ENCODE measurements at places on chromosomes 7 and 10.

GRCh38 chr7:14381306-14381705, 391.8 kb upstream of the ETV1 start:
- DNase-seq, result no peak

GRCh38 chr10:121134711-121135110, 283.5 kb downstream of the WDR11 start:
- DNase-seq, result no peak

DNA sequence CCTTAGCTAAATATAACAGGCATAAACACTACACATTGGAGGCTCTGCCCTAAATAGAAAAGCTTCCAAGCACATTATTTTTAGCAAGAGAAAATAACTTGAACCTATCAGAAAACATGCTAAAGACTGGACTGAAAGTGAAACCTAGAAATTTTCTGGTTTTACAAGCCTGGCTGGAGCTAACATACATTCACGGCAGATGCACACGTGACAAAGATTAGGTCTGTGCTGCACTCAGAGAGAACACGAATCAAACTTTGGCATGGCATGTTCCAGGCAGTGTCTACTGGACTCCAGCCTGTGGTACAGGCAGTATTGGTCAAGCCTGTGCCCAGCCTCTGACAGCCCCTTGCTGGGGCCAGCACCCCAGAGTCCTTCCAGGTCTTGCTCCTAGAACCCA, 94.1 kb upstream of the PCBD1 start:
- no peak for DNase-seq

DNA sequence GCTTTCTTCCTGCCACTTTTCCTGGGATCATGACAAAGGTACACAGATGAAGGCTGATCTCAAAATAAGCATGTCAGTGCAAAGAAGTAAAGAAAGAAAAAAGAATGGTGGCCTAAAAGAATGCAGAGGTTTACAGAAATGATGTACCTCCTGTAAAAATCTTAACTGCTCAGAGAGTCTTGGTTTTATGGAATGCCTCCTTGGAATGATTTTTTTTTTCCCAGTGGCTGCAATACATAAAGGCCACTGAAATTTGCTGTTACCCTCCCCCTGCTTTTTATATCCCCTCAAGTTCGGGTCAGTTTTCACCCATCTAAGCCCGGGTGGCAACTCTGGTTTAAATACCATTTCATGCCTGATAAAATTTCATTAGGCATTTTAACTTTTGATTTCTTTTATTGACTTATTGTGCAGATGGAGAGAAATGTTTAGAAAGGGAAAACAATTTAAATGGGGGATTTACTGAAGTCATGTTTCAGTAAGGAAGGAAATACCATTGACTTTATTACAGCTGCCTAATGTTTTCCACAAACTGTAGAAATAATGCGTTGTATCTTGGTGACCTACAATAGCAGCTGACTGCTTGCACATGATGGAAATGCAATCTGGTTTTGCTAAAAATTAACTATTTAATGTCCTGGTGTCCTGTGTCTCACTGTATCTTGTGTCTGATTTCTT, 102.5 kb downstream of the SAMD9 start:
- DNase-seq, result peak; percentile 88

DNA sequence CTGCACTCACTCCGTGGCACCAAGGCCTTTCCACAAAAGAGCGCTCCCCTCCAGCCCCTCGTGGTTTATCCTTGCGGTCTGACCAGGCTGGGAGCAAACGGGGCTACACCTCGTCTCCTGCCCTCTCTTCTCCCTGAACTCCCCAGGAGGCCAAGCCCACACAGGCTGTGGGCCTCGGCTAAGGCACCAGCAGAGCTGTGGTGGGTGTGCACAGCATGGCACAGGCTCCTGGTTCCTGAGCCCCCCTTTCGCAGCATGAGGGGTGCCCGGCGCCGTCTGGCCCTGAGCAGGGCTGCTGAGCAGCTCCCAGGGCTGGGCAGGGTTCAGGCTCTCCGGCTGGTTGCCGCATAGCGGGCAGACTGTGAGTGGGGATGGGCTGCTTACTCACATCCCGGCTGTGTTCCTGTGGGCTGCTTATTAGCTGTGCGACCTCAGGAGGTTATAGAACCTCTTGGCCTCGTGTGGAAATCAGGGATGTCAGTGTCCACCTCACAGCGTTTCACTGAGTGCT, 90.4 kb downstream of the ZMIZ1 start:
- DNase-seq, result peak; percentile 89

DNA sequence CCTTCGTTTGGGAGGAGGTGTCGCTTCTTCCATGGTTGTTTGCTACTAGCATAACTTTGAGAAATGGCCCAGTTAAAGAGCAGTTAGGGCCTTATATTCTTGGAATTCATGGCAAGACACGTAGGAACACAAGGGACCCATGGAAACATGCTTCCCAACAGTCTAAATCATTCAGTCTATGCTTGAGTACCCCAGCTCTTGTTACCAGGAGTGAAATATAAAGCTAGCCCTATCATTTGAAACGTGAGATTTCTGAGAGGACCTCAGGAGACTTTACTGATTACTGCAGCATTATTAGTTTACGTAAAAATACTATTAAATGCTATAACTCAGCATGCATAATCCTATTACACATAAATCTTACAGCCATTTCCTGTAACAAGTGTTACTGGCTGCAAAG, 328.6 kb upstream of the CDC14C start:
- DNase-seq, result no peak

- DNase-seq, result no peak
Measured at GRCh38 chr7:143890558-143890957, 11.4 kb downstream of the TCAF1 start.

- DNase-seq, result no peak
Measured at GRCh38 chr10:126519185-126519584, 130.9 kb upstream of the ADAM12 start.

- peak; percentile 1 for DNase-seq
Measured at GRCh38 chr7:18087687-18088078, 60.0 kb upstream of the PRPS1L1 start.

DNA sequence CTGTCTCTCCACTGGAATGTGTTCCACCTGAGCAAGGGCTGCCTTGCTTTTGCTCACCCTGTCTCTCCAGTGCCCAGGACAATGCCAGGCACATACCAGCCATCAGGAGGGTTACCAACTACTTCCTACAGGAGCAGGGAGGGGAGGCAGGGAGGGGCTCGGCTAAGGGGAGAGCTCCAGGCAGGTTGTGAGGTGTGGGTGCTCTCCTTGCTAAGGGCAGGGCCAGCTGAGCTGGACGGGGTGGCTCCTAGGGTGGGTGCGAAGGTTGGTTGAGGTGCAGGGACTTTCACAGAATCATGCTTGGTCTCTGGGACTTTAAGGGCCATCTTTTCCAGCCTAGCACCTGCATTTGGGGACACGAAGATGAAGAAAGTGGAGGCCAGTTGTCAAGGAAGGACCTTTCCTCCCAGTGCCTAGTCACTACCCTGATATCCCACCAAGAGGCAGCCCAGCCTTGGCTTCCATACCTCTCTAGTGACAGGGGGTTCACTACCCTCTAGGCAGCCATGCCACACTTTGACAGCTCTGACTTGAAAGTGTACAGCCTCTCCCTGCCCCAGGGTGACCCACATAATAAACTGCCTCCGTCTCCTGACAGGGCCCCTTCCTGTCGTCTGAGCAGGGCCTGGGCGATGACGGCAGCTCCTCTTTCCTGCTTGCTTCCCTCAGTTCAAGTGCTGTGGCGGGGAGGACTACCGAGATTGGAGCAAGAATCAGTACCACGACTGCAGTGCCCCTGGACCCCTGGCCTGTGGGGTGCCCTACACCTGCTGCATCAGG, 46.5 kb downstream of the TSPAN15 start:
- DNase-seq, result peak; percentile 61

DNA sequence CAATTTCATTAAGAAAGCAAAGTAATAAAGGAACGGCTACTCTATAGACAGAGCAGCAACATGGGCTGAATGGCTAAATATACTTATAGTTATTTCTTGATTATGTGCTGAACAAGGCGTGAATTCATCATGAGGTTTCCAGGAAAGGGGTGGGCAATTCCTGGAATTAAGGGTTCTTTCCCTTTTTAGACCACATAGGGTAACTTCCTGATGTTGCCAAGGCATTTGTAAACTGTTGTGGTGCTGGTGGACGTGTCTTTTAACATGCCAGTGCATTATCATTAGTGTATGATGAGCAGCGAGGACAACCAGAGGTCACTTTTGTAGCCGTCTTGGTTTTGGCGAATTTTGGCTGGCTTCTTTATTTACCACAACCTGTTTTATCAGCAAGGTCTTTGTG, 28.5 kb upstream of the ZMYND11 start:
- no peak for DNase-seq

- peak; percentile 58 for DNase-seq
Measured at GRCh38 chr7:124032369-124033094, at the start of gene TMEM229A. TMEM229A (minus strand) TSS chr7:124033067; CDS start chr7:124033003, 64 bp downstream.

Measured in dermis blood vessel endothelial cell (primary cell).